Muscle of arm (tissue), 14 donors: ENCODE measurements at places on chromosomes 5 and 9. TPM values are rescaled to one million over a fixed set of nuclear protein-coding genes. Genes with fewer than 3 reads are reported as not detected.

The RGS7BP gene
- 2.4 TPM for polyA plus RNA-seq

The LCNL1 gene
- polyA plus RNA-seq = 0.24 TPM

The ANGPTL2 gene
- polyA plus RNA-seq = 65.3 TPM

The CCNI2 gene
- 0.88 TPM for polyA plus RNA-seq

The UNC5A gene
- polyA plus RNA-seq = not detected

The IFNK gene
- not detected for polyA plus RNA-seq

The CD14 gene
- polyA plus RNA-seq = 16.6 TPM

The RASA1 gene
- 31.7 TPM for polyA plus RNA-seq

The OR13C8 gene
- polyA plus RNA-seq = not detected

The PCDHGB5 gene
- 4.6 TPM for polyA plus RNA-seq

DNA sequence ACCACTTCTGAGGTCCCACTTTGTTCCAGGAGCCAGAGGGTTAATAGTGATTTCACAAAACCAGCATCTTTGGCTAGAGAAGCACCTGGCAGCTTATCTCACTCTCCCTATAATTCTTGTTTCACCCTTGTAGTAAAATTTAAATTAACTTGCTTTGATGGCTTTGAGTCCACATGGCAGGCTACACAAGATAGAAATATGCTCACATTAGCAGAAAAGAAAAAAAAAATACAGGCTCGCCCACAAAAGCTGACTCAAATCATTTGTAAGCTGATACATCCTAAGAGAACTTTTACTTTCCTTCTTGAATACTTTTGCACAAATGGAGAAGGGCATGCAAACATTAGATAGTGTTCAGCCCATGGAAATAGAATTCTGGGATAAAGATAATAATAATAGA is 36.2 kb downstream of the TNFSF15 start:
- DNase-seq = no peak

DNA sequence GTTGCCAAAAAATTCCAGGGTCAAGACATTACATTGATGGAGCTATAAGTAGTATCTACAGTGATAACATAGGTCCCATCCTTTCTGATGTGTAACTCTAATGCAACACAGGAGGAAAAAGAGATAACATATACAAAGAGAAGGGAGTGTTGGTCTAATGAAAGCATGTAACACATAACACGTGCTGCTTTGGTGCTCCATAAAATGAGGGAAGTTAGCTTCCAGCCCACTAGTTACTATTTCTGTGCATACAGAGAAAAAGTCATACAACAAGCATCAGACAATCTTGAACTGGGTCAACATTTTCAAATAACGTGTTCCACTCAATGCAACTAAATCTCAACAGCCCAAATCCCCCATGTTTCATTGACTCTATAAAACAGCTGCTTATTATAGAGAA is 11.7 kb downstream of the MLLT3 start:
- DNase-seq = no peak

DNA sequence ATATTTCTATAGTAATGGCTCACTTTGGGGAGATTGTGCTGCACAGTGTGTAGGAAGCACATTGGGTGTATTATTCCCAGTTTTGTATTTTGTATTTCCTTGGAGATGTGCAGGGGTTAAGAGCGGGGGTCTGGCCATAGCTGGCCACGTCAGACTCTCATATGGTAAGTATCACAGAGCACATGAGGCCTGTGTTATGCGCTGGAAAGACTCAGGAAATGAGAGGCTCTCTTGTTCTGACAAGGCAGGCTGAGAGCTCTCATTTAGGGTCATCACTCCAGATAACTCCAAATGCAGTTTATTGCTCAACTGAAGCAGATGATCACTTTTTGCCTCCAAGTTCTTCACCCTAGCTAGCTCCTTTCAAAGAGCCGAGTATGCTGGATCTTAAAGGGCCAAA is 205.7 kb downstream of the NTRK2 start:
- DNase-seq = no peak

GRCh38 chr9:127919253-127919815 is 2.5 kb upstream of the ST6GALNAC4 start:
- no peak for DNase-seq

DNA sequence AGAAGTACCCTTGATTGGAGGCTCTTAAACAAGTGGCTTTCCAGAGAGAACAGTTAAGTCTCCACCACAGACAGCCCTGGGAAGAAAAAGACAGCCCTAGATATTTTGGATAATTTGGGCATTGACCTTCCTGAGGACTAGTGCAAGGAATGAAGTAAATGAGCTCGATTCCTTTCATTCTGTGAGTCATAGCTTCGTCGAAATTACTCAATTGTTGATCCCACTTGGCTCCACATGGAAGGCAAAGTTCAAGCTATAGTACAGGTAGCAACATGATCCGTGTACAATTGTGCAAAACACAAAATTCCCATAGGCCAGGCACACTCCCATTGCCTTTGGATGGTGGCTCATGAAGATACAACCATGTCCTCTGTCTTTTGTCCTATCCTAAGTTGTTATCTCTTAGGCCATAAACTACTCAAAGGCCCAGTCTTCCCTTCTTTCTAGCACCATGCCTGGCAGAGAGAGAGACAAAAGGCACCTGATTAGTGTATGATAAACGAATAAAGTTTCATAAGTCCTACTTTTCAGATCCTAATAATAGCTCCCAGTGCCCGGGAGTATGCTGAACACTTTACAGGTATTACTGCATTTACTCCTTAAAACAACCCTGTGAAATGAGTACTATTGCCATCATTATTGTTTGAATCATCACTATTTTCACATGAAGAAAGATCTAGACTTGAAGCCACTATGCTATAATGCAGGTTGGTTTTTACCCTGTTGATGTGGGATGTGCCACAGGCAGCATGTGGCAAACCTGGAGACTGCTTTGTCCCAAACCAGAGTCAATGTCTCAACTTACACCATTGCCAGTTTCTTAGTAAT is 116.7 kb upstream of the RANBP3L start:
- DNase-seq = no peak

DNA sequence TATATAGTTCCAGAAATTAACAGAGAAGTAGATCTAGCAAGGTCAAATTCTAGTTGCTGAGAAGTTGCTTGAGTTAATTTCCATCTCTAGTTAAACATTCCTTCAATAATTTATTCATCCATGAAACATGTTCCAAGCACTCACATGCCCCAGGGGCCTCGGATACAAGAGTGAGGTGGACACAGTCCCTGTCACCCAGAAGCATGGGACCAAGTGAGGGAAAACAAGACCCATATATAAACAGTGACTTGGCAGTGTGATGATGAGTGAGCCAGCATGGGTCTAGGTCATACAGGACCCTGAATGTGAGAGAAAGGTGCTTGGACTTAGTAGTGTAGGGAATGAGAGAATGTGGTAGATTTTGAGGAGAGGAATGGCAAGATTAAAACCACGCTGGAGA is 216.9 kb downstream of the TTLL11 start:
- no peak for DNase-seq

- no peak for DNase-seq
These were observed 23.9 kb downstream of the FGF10 start for GRCh38 chr5:44365345-44365744.

GRCh38 chr9:120608421-120608820 is 28.5 kb upstream of the CDK5RAP2 start:
- DNase-seq = no peak

GRCh38 chr5:125257997-125258396 is 511.6 kb upstream of the ZNF608 start:
- no peak for DNase-seq

DNA sequence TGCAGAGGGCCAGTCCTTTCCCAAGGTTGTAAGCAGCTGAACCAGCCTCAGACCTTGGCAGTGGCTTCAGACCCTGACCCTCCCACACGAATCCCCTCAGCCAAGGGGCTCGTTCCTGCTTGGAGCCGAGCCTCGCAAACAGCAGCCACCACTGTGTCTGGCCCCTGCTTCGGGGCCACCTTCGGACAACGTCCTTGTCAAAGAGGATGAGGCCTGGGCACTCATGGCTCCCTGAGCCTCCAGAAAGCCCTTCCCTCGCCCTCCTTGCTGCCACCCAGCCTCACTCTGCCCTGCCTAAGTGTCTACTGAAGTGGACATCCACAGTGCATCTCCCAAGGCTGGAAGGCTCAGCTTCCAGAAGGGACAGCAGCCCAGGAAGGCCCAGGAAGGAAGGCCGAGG is 161.7 kb downstream of the OLFM1 start:
- no peak for DNase-seq

- no peak for DNase-seq
These were observed 212.6 kb downstream of the SPATA31D1 start for GRCh38 chr9:82201196-82201595.

GRCh38 chr9:127908660-127908926 is 8.2 kb downstream of the ST6GALNAC4 start:
- no peak for DNase-seq

DNA sequence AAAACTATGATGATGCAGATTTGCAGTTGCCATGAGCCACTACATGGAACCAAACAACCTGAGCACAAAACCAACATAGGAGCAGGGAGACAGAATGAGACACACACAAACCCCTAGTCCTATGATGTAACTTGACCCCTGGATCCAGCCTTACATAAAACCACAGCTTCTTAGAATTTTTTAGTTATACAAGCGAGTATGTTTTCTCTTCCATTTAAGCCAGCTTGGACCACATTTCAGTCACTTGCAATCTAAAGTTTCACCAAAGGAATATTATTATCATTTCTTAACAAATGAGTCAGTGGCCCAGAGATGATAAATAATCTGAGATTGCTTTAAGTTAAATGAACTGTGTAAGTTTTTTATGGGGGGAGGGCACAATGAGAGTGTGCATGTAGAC is 6.8 kb downstream of the SPOCK1 start:
- DNase-seq = no peak

DNA sequence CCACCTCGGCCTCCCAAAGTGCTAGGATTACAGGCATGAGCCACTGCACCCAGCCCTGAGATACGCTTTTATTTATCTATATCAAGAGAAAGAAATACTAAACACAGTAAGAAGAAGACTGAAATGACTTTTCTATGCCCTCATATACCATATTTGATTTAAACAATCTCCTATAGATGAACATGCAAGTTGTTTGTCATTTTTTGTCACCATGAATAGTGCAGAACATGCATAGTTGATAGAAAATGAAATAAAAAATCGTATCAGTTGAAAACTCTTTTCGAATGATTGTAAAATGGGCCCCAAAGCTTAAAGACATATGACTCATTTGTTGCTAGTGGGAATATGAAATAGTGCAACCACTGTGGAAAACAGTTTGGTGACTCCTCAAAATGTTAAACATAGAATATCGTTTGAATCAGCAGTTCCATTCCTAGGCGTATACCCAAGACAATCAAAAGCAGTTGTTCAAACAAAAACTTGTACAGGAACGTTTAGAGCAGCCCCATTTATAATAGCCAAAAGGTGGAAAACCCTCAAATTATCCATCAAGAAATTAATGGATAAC is 61.4 kb upstream of the ANKH start:
- DNase-seq = no peak

- no peak for DNase-seq
These were observed 163.4 kb upstream of the FSTL4 start for GRCh38 chr5:133775584-133776304.

- no peak for DNase-seq
These were observed 31.7 kb upstream of the IRX2 start for GRCh38 chr5:2783223-2783622.

- no peak for DNase-seq
These were observed 97.1 kb downstream of the ENC1 start for GRCh38 chr5:74543162-74543995.

DNA sequence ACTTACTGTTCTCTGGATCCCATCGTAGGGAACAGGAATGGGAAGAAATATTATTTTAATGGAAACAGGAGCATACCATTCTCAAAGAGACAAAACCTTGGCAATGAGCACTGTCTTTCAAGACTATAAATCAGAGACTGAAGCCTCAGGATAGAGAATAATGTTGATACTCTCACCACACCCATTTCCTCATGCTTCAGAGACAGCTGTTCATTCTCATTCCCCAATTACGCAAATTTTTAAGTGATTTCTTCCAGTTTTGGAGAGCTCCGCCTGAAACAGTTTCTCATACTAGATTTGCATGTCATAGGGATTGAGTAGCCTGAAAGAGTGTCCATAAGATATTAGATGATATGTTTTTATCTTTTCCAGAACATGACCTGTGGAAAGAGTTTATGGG is 290.5 kb upstream of the RASA1 start:
- DNase-seq = no peak

- no peak for DNase-seq
These were observed 150.0 kb upstream of the GNA14 start for GRCh38 chr9:77798140-77798539.

- no peak for DNase-seq
These were observed 45.0 kb upstream of the PRSS3 start for GRCh38 chr9:33750307-33750838.

- DNase-seq = no peak
These were observed 47.5 kb upstream of the PLPP1 start for GRCh38 chr5:55582256-55582655.

GRCh38 chr9:69322256-69322655 is 2.8 kb upstream of the ENTREP1 start:
- DNase-seq = no peak

- no peak for DNase-seq
These were observed 26.4 kb upstream of the TOMM5 start for GRCh38 chr9:37618817-37619216.

GRCh38 chr9:113509463-113509862 is 45.9 kb downstream of the RGS3 start:
- DNase-seq = no peak

GRCh38 chr5:119409235-119409815 is 43.0 kb upstream of the HSD17B4 start:
- DNase-seq = no peak

DNA sequence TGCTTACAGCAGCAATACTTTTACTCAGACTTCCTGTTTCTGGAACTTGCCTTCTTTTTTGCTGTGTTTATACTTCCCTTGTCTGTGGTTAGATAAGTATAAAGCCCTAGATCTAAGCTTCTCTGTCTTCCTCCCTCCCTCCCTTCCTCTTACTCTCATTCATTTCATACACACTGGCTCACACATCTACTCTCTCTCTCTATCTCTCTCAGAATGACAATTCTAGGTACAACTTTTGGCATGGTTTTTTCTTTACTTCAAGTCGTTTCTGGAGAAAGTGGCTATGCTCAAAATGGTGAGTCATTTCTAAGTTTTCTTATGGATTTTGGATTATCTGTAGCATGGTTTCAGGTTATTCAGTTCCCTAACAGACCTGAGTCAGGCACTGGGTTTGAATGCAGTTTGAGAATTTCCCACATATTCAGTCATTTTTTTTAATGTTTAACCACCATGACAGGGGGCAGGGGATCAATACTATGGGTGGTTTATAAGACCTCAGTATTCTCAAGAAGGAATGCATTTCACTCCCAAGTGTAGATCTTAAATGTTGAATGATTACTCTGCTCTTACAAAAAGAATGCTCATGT is at the start of gene IL7R:
IL7R (plus strand) TSS at position 127 of the 587 bp plus-strand sequence; CDS start at position 214, 87 bp downstream.
- no peak for DNase-seq

- no peak for DNase-seq
These were observed 11.2 kb upstream of the RPS14 start for GRCh38 chr5:150460781-150461180.

GRCh38 chr9:38423973-38424843 is at the start of gene IGFBPL1:
Gene IGFBPL1, minus strand, starts transcription at chr9:38424454. Its CDS starts 30 bp downstream, at chr9:38424424.
- DNase-seq = no peak
